ENCODE measurements at places on chromosomes 12 and 14.
A peak's percentile ranks its signal among the peaks of the same experiment; 100 is the strongest.

DNA sequence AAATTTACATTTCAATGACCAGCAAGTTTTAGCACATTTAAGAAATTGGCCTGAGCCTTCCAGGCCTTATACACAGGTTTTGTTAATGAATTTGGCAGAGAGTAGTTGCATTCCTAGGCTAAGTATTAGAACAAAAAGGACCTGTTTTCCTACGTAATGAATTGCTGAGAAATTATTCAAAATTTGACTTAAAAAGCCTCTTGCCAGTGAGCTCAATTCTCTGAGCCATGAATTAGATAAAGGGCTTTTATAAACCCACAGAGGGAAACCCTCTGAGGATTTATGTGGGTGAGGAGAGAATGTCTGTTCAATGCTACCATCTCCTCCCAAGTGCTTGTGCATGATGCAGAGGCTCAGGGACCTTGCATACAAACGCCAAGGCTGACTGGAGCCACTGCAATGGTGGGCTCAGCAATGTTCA is 94.5 kb upstream of the PELI2 start:
- DNase-seq = no peak

DNA sequence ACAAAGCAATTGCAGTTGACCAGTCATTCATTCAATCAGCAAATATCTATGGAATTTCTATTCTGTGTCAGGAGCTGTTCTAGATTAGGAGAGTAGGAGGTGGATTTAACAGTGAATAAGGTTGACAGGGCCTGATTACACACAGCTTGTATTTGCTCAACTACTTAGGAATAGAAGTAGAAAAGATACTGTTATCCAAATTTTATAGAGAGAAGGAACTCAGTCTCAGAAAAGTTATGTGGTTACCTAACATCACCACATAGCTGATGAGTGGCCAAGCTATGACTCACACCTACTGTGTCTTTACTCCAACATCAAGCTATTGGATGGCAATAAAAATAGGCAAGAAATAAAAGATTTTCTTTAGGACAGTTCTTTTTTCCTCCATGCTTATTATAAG is 374.8 kb downstream of the RMST start:
- DNase-seq = no peak

GRCh38 chr12:39874785-39875184 is 231.1 kb downstream of the SLC2A13 start:
- DNase-seq = no peak

DNA sequence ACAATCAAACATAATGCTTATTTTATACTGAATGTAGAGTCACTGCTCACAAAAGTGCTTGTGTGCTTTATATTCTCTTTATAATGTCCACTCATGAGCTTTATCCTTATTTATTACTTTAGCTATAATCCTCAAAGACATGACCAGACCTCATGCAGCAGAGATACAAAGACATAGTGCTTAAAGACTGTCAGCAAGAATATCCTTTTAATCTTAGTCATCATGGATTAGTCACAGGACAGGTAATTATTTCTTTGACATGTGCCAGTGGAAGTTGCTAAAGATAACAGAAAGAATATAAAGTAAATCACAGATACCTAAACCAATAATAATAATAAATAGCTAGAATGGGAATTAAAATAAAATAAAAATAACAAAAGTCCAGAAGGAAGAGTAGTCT is 707.5 kb downstream of the BCL11B start:
- no peak for DNase-seq

- DNase-seq = no peak
Measured at GRCh38 chr12:56234746-56235436, 5.0 kb downstream of the SLC39A5 start.

DNA sequence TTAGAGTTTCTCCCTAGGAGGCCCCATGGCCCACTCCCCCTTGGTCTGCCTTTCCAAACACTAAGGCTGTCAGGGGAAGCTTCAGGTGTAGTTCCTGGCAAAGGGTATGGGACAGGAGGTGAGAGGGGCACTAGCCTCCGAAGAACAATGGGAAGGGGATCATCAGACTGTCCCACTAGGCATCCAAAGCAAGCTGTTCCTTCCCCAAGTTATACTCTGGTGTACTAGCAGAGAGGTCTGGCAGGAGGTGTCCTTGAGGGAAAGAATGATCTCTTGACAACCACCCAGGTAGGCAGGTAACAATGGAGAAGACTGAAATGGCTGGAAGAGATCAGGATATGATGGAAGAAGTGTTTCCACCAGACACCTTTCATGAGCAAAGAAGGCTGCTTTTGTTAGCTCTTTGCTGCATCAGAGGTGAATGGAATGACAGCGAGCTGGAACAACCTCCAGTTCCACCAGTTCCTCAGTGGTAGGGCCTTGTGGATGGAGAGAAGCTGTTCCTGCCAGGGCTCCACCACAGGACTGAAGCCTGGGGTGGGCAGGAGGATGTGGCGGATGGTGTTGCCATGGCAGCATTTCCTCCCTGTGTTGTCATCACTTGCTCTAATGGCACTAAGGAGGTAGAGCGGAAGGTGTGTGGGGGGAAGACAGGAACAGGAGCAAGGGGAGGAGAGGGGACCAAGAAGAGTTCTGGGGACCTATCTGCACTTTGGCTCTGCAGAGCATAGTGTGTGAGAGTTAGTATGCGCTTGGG is 2.3 kb upstream of the AGAP2 start:
- DNase-seq = no peak

DNA sequence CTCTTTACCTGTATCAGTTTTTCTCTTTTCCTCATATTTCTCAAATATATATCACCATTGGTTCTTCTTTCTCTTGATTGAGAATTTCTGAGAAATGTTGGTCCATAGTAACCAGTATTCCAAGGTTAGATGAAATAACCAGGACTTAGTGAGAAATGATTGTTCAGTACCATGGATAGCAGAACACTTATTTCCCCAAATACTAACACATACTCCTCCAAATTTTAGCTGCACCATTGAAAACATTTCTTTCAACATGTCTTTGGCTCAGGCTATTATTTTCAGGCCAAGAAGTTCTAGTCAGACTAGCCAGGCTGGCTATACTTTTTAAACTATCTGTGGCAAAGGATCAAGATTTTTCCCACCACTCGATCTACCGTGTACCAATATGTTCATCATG is 113.3 kb downstream of the PTPRO start:
- DNase-seq = no peak

DNA sequence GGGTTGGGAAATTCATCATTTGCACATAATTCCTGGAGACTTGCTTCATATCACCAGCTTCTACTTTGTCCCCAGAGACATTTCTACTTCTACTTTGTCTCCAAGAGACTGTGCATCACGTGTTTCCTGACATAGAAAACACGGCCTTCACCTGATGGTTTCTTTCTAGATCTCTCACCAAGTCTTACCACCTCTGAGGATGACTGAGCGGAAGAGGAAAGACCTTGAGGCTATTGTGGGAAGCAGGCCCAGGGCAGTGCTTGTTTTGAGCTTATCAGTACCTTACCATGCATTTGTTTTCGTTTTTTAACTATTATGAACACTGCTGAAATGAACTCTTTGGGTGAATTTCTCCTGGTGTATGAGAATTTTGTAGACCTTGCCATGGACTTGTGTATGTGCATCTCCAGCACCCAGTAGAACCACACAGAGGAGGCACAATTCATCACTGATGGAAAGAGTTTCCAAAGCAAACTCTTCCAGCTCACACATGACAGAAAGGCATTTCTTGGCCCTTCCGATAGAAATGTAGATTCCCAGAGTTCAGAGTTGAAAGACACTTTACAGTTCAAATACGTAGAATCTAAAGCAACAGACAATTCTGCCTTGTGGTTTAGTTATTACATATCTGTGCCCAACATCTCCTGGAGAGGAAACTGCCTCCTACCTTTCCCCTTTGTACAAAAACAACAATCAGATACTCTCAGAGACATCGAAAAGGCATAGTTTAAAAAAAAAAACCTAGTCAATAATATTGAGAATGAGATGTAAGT is 434.7 kb downstream of the FUT8 start:
- DNase-seq = no peak

- DNase-seq = no peak
Measured at GRCh38 chr12:82507686-82508085, 149.4 kb downstream of the METTL25 start.

DNA sequence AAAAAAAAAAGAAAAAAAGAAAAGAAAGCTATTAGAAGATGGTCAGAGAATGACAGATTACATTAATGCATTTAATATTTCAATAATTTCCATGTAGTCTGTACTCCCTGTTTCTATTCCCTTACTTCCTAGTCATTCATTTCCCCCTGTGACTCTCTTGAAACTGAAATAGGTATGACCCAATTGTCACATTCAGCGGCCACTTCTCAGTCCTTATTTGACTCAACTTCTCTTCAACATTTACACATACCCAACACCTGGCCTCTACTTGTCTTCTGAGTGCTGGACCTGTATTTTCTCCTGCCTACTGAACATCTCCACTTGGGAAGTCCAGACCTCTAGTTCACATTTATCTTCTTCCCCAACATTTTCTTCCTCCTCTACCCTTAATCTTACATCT is 7.2 kb downstream of the EEA1 start:
- DNase-seq = no peak

- peak; percentile 14 for DNase-seq
Measured at GRCh38 chr14:74941676-74942097, 13.7 kb downstream of the PGF start.

GRCh38 chr12:56151672-56152131 is 685 bp upstream of the MYL6B start:
- peak; percentile 68 for DNase-seq

DNA sequence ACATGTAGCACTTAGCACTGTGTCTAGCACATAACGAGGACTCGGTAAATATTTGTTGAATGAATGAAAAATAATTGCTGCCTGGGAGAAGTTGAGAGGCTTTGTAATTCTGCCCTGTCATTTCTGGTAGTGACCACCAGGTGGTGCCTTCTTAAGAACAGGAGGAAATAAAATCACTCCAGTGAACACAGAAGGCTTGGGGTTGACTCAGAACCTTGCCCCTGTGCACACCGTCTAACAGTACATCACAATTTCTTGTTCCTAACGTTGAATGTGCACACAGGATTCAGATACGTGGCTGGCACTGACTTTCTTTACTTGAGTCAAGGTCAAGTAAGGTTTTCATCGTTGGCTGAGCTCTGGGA is 91.8 kb downstream of the RGS6 start:
- DNase-seq = no peak

GRCh38 chr14:26180221-26180620 is 417.6 kb downstream of the NOVA1 start:
- no peak for DNase-seq

GRCh38 chr14:22099942-22100763 is 426.5 kb upstream of the OR4E1 start:
- peak; percentile 3 for DNase-seq

DNA sequence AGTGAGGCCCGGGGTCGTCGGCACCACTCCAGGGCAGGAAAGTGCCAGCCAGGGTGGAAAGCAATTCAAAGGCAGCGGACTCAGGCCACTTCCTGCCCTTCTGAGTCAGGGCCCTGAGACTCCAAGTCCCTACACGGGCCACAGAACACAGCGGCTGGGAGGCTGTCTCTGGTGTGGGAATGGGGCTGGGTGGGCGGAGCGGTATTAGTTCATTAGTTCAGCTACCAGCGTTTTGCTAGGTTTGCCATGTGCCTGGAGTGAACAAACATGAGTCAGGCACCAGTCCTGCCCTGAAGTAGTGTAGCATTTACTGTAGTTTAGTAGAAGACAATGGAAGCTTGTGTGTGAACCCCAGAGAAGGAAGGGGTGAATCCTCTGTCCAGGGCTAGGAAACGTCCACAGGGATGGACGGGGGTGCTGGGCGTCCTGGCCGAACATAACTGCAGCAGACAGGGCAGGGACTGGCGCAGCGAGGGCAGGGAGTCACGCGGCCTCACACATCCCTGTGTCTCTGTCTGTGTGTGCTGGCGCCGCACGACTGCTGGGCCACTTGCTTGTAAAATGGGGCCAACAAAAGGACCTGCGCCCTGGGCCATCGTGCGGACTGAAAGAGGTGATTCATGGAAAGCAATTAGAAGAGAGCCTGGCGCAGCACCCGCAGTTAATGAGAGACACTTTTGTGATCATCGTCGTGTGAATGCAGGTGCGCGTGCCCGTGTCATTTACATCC is 186.4 kb upstream of the PRMT8 start:
- no peak for DNase-seq

- no peak for DNase-seq
Measured at GRCh38 chr12:132249689-132250478, 79.5 kb downstream of the GALNT9 start.

DNA sequence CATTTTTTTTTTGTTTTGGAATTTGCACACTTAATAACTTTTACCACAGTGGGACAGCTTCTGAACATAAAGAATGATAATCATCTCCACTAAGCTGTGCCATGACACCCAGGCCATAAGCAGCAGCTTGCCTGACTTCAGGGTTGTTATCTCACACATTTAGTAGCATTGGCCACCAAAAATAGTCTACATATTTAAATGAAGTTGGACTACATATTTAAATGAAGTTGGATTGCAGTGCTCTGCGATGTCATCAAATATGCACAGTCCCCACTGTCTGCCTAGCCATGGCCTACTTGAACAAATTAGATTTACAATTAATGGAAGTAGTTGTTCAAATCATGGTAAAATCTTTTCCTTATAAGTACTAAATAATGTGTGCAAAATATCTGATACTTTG is 101.0 kb downstream of the KLRB1 start:
- no peak for DNase-seq

GRCh38 chr12:113638460-113638775 is 166.7 kb upstream of the LHX5 start:
- DNase-seq = no peak

- DNase-seq = no peak
Measured at GRCh38 chr12:97757481-97758193, 295.0 kb downstream of the RMST start.

GRCh38 chr14:22483863-22484593 is 105.0 kb downstream of the DAD1 start:
- DNase-seq = no peak

GRCh38 chr14:36086629-36087395 is 89.7 kb downstream of the PTCSC3 start:
- DNase-seq = no peak

DNA sequence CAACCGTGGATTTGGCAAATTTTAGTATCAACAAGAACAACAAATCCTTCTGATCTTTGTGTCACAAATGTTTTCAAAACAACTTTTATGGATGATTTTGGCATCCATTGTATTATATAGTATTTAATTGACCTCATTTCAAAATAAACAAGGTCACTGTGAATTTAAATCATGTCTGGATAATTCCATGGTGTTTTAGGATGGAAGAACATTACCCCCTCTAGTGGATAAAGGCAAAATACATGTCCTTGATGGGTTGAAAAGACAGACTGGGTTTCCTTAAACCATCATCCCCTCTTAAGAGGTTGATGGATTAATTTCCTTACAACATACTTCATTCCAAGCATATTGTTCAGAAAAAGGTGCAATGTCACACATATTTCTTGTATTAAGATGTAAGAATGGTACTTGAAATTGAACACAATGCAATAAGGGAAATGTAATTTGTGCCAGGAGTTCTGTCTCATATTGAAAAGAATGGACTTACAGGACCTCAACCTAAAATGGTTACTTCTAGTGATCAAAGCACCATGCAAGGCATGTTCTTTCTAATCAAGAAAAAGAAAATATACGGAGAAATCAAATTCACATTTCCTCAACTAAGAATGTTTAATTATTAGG is 352.0 kb downstream of the BCAT1 start:
- no peak for DNase-seq

Measured in pancreas (tissue), 10 donors.